Activated CD4-positive, alpha-beta T cell treated with anti-CD3 and anti-CD28 coated beads for 48 hours (primary cell): ENCODE measurements at places on chromosomes 7 and 10.

DNA sequence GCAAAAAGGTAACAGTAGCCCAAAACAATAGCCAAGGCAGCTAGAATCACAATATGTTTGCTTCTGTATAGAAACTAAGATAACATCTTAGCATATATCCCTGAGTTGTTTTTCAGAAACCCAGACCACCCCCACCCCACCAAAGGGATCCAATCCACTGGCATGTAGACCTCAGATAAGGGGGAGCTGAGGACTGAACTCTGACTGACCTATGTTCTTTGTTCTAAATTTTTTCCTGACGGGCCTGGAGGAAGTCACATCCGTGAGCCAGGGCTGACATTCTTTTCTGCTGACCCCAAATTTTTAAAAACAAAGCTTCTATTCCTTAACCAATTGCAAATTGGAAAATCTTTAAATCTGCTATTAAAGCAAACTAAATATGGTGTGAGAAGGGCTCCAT, 493.9 kb upstream of the IGFBP3 start:
- DNase-seq, result no peak

DNA sequence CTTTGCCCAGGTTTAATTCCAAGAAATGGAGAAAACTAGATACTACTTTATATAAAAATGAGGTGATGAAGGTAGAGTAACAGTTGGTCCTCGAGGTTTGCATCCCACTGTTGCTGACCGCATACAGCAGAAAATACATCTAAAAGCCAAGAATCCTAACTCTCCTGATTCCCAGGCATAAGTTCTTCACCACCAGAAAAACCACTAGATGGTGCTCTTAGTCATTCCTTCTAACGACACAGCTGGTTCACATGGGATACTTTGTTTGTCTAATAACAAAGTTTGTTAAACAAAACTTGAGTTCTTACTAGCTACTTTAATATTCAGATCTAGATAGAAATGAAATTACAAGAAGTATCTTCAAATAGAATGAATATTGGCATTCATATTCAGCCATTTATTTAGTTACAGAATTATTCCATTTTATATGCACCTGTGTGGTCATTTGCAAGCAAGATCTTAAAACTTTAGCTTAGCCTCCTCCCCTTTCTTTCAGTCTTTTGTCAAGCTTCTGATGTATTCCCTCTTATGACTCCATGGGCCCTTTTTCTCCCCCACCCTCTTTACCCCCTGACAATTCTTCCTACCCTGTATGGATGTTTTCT, 54.1 kb upstream of the CYP26C1 start:
- DNase-seq, result no peak

DNA sequence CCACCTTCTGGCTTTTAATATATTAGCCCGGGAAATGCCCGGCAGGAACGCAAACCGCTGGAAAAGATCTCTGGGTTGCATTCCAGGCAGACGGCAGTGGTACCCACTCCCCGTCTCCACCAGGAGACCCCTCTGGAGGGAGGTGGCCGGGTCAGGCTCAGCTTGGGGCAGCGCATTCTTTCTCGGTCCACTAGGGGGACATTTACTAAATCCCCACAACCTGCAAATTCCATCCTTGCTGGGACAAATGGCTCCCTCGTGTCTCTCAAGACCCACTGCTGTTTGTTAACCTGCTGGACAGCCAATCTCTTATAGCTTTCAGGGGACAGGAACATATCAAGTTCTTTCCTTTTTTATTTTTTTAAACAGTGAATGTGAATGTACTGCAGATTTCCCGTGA, 45.8 kb upstream of the CARD11 start:
- peak; percentile 42 for DNase-seq

- DNase-seq, result peak; percentile 100
These were observed at the start of gene EEPD1 for GRCh38 chr7:36152756-36153570. TSS of gene EEPD1 (plus strand) at chr7:36153254. CDS start at chr7:36154325, 1,071 bp downstream.

- DNase-seq, result no peak
These were observed 309.5 kb upstream of the TEX47 start for GRCh38 chr7:89104748-89105685.

GRCh38 chr7:294440-295154, 4.6 kb downstream of the FOXL3 start:
- DNase-seq, result no peak

DNA sequence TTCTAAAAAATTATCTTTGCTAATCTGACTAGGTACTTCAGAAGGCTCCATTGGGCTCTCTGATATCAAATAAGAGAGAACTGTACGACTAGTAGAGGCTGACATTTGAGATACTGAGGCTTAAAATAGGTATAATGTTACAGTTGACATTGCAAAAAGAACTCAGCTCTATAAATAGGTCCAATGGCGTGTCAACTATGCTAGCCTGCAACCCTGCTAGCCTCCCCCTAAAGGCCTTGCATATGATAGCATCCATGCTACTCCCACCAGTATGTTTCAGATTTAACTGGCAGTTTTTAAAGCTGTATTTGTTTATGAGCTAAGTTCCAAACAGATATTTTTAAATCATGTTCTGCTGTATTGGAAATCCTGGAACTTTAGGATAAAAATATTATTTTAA, at the start of gene PPP1R3A:
TSS of gene PPP1R3A (minus strand) at position 64 of the 400 bp plus-strand sequence. CDS start at position 51, 13 bp downstream.
- no peak for DNase-seq

- DNase-seq, result peak; percentile 40
These were observed 65.9 kb upstream of the CC2D2B start for GRCh38 chr10:95841661-95842498.
